ENCODE measurements at places on chromosomes 7 and 10.

GRCh38 chr10:53697038-53697437, 924.5 kb upstream of the MBL2 start:
- no peak for DNase-seq

- no peak for DNase-seq
Measured at GRCh38 chr7:95686109-95686508, 86.2 kb upstream of the DYNC1I1 start.

GRCh38 chr10:97254694-97255093, 37.7 kb downstream of the ARHGAP19 start:
- no peak for DNase-seq

DNA sequence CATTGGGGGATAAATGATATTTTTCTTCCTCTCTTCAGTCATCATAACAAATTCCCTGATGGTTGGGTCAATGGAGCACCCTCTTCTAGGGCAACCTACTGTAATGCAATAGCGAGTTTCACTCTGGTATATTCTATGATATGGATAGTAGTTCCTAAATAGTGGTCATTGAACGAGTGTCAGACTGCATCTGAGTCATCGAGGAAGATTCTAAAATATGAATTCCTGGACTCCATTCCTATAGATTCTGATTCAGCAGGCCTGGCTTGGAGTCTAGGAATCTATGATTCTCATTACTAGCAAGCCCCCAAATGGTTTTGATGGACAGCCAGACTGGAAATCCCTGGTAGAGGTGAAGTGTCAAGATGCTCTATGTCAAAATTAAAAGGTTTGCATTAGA, 254.5 kb downstream of the BUB3 start:
- DNase-seq = no peak

- DNase-seq = no peak
Measured at GRCh38 chr7:156816943-156817572, 75.9 kb downstream of the LMBR1 start.

- DNase-seq = no peak
Measured at GRCh38 chr7:151550656-151551286, 31.1 kb upstream of the RHEB start.

DNA sequence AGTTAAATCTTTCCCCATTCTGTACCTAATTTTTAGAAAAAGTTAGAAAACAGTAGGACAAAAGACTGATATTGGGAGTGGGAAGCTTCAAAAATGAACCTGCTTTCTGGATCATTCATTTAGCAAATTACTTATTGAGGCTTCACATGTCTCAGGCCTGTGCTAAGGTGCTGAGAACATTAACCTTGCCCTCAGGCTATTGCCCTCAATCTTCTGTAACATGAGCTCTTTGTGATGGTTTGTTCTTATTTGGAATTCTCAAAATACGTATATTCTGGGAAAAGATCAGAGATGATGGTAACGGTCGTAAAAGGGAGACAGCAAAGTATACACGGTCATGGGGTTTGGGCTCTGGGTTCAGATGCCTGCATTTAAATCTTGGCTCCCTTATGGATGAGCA, 39.5 kb upstream of the PRKG1 start:
- no peak for DNase-seq

GRCh38 chr7:130939321-130940095, 205.5 kb upstream of the KLF14 start:
- DNase-seq = no peak
